Thymus (tissue), 14 donors: ENCODE measurements at places on chromosomes 4 and X.

DNA sequence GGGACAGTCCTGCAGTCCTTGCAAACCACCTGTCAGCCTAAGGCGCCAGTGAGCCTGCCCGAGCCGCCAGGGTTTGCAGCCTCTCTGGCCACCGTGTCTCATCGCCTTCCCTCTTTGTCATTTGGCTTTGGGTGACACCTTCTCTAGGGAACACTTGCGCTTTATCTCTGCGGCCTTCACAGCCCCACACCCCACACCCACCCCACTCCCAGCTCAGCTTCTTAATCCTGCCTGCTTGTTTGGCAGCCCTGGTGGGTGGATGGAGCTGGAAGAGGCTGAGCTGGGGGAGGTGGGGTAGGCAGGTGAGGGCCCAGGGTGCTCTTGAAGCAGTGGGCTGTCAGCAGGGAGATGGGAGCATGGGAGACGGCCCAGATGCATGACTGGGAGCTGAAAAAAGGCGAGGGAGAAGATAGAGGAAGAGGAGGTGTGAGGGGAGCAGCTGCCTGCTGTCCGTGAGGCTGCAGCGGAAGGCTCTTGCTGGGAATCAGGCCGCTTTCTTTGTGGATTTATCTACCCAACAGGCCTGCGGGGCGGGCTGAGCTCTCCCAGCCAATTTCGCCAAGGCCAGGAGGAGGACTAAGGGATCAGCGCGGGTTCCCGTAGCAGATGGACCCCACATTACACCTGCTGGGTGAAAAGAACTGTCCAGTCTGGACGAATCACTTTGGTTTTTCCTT, 97.5 kb upstream of the STOX2 start:
- DNase-seq, result no peak

GRCh38 chr4:73607375-73608033, 12.7 kb downstream of the RASSF6 start:
- peak; percentile 36 for DNase-seq

GRCh38 chr4:18935659-18936345, 914.2 kb upstream of the LCORL start:
- no peak for DNase-seq

GRCh38 chr4:43690116-43690515, 758.5 kb downstream of the KCTD8 start:
- no peak for DNase-seq

DNA sequence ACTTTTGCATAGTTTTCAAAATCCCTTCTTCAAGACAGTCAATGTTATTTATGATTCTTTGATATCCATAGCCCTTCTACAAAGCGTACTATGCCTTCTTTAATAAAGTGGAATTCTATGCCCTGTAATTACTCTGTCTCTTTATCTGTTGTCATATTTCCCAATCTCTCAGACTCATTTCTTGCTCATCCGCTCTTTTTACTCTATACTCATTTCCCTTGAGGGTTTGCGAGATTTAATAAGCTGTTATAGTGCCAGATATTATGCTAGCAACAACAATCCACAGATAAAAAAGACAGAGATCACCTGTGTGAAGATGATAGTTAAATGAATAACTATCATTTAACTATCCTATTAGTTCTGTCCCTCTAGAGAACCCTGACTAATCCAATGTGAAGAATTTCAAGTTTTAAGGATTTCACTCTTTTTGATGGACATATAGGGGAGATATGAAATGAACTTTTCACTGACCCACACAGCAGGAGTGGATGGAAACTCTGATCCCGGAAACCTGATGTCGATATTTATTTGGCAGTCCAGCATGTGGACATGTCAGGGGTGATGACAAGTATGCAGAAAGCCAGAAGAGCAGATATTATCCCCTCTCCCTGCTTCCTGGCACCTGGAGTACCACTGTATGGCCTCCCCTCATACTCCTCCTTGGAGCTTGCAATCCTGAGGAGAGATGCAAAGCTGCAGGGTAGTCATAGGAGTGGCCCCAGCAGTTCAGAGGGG, 49.7 kb downstream of the TMEM156 start:
- no peak for DNase-seq

- peak; percentile 81 for DNase-seq
These were observed 770 bp downstream of the SMAD1 start for GRCh38 chr4:145482209-145483037.
